Mesenteric fat pad (tissue), 1 donor: ENCODE measurements at places on chromosomes 6 and 20. TPM values are rescaled to one million over a fixed set of nuclear protein-coding genes. Genes with fewer than 3 reads are reported as not detected.

DNA sequence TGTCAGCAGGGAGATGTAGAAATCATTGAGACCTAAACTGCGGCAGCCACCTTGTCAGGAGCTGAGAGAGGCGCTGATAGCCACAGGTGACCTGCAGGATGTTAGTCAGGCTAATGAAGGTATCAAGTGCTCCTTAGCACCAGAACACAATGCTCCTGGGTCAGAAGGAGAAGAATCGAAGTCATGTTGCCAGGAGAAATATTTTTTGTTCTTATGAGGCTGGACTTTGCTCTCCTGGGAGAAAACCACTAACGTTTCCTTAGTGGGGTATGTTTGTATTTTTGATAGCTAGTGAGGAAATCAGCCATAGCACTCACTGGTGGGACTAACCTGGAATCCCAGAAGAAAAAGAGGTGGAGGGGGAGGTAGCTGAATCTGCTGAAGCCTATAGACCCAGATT, 120.9 kb upstream of the LRFN2 start:
- no peak for DNase-seq

Gene KCNK15
- 3.1 TPM for total RNA-seq

DNA sequence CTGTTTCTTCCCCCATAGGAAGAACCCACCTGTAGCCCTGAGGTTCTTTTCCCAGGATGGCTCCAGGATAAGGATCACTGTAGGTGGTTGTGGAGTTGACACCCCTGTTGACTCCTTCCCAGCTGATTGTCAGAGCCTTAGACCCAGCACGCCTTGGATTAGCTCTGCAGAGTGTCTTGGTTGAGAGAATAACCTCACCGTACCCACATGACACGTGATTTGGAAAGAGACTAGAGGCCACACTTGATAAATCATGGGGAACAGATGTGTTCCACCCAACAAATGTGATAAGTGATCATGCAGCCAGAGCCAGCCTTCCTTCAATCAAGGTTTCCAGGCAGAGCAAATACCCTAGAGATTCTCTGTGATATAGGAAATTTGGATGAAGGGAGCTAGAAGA, 12.2 kb downstream of the BTN3A1 start:
- DNase-seq: no peak

DNA sequence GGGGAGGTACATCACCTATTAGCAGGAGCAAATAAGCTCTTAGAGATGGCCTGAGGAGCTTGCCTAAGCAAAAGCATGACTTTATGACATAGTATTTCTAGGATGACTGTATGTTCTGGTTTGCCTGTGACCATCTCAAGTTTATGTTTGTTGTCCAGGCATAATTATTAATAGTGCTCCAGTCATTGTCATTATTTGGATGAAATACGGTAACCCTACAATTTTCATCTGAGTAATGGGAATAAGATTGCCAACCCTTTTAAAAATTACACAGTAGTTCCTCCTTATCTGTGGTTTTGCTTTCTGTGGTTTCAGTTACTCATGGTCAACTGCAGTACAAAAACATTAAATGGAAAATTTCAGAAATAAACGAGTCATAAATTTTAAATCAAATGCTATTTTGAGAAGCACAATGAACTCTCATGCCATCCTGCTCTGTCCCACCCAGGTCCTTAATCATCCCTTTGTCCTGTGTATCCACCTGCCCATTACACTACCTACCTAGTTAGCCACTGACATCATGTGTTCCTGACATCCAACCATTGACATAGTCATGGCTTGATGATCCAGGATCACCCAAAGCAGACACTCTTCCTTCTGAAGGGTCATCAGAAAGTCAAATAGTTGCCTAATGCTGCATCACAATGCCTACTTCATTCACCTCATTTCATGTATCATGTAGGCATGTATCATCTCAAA, 27.0 kb upstream of the TFB1M start:
- DNase-seq: no peak
